ENCODE measurements at places on chromosomes 13 and 19. TPM values are rescaled to one million over a fixed set of nuclear protein-coding genes. Genes with fewer than 3 reads are reported as not detected.

- no peak for DNase-seq
Measured at GRCh38 chr19:45874620-45874966, 10.5 kb downstream of the FOXA3 start.

- no peak for DNase-seq
Measured at GRCh38 chr13:19573120-19573716, 11.9 kb upstream of the TPTE2 start.

Gene ATP8B3
- 3.2 TPM for total RNA-seq

- no peak for DNase-seq
Measured at GRCh38 chr13:77674852-77675251, 22.6 kb upstream of the SLAIN1 start.

GRCh38 chr13:63446329-63446728 is 2030.7 kb upstream of the PCDH20 start:
- DNase-seq, result no peak

Gene PTGIR
- total RNA-seq, result 0.96 TPM

Gene LYL1
- 1.9 TPM for total RNA-seq

DNA sequence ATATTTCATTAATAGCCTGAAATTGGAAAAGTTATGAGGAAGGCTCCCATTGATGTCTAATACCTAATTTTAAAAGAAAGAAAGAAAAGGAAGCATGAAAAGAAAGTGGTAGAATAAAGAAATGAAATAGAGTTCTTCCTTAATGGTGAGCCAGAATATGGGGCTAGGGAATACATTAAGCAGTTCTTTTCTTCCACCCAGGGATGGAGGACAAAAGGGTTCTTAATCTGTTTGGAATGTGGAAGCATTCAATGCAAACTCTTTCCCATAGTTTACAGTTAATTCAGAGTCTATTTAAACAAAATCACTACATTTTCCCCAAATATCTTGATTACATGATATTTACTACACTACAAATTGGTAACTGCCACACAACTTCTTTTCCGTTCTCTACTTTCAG is 18.4 kb upstream of the ZMYM2 start:
- no peak for DNase-seq

- no peak for DNase-seq
Measured at GRCh38 chr19:52665529-52665928, 27.4 kb upstream of the ZNF83 start.

Gene CLEC4G
- not detected for total RNA-seq

Gene TRAPPC5
- 41.3 TPM for total RNA-seq

Gene NCR1
- not detected for total RNA-seq

DNA sequence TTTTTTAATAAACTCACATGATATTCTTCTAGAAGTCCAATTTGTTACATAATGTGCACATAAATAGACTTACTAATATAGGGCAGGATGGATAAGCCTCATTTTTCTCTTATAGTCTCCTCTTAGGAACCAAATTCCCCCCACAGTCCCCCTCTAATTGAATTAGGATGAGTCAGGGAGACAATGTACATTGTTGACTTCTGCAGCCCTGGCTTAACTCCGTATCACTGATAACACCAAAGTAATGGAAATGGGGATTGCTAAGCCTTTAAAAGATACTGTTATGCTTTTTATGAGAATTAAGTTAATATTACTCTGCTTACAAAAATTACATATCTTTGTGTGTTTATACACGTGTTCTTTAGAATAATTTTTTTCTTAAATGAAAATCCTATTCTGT is 5.1 kb upstream of the PCDH9 start:
- DNase-seq, result no peak

GRCh38 chr19:46723023-46723461 is 6.1 kb upstream of the PRKD2 start:
- DNase-seq, result no peak

Gene NDUFA11
- 94.3 TPM for total RNA-seq

DNA sequence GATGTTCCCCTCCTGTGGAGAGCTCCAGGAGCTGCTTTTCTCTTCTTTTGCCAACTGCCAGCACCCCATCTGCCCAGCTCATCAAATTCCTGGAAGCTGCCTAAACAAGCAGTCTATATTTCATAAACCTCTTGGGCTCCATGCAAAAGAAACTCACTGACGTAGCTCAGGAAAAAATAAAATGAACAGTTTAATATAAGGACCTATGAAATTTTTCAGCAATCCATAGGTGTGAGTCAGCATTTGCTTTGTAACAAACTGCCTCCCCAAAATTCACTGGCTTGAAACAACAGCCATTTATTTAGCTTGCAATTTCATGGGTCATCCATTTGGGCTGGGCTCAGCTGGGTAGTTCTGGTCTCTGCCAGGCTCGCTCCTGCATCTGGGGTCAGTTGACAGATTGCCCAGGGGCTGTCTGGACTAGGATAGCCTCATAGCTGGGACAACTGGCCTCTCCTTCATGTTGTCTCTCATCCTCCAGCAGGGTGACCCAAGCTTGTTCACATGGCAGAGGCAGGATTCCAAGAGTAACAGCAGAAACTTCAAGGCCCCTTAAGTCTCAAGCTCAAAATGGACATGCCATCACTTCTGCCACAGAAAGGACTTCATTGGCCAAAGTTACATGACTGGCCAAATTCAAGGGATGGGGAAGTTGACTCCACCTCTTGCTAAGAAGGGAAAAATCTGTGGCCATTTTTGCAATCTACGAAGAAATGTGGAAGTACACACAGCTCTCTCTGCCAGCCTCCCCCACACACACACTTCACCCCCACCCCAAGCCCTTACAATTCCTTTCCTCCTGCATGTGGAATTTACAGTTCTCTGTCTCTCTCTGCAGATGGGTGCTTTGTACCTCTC is 7.9 kb upstream of the PVR start:
- DNase-seq, result no peak

Gene PSG1
- not detected for total RNA-seq

DNA sequence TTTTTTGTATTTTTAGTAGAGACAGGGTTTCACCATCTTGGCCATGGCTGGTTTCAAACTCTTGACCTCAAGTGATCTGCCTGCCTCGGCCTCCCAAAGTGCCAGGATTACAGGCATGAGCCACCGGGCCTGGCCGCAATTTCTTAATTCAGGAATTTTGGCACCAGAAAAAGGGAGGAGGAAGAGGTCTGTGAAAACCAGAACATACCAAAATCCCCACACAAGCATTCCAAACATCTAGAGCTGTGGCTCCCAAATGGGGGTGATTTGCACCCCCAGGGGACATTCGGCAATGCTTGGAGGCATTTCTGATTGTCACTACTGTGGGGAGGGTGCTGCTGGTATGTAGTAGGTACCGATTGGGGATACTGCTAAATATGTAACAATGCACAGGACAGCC is 40.2 kb upstream of the ABCC4 start:
- DNase-seq, result no peak

- DNase-seq, result no peak
Measured at GRCh38 chr19:22286151-22286810, at the start of gene ZNF729. ZNF729 (plus strand) TSS chr19:22286441; CDS start chr19:22286526, 85 bp downstream.

DNA sequence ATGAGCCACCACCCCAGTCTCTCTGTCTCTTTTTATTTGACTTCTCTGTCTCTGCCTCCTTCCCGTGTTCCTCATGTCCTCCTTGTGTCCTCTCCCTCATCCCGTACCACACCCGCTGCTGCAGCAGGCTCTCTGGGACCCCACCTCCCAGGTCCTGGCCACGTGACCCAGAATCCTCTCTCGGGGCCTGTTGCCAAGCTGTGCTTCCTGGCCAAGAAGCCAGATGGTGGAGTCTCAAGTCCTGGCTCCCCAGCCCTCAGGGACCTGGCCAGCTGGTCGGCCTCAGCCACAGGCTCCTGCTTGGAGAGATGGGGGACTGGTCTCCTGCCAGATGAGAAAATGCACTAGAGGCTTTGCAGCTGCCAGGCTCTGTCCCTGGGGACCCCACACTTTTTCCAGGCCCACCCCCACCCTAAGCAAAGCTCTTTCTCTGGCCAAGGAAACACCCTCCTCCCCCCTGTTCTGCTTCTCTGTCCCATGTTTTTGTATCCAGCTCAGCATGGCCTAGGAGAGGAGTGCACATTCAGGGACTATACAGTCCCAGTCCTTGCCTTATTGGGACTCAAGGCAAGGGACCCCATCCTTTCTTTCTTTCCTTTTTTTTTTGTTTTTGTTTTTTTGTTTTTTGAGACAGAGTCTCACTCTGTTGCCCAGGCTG is 34.3 kb upstream of the SHKBP1 start:
- DNase-seq, result no peak

DNA sequence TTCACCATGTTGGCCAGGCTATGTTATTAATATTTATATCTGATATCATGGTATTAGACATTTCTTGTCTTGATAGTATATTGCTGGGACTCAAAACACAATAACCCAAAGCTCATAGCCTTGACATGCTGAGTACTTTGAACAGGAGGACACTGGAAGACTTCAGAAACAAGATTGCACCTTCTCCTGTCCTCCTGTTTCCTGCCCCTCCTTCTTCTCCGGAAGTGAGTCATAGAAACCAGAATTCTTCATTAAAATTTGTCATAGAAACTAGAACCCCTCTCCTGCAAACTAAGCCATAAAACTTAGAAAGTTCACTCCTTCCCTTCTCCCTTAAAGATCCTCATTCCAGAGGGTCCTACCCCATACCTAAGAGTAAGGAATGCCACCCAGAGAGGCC is 400.2 kb downstream of the SLITRK5 start:
- no peak for DNase-seq

DNA sequence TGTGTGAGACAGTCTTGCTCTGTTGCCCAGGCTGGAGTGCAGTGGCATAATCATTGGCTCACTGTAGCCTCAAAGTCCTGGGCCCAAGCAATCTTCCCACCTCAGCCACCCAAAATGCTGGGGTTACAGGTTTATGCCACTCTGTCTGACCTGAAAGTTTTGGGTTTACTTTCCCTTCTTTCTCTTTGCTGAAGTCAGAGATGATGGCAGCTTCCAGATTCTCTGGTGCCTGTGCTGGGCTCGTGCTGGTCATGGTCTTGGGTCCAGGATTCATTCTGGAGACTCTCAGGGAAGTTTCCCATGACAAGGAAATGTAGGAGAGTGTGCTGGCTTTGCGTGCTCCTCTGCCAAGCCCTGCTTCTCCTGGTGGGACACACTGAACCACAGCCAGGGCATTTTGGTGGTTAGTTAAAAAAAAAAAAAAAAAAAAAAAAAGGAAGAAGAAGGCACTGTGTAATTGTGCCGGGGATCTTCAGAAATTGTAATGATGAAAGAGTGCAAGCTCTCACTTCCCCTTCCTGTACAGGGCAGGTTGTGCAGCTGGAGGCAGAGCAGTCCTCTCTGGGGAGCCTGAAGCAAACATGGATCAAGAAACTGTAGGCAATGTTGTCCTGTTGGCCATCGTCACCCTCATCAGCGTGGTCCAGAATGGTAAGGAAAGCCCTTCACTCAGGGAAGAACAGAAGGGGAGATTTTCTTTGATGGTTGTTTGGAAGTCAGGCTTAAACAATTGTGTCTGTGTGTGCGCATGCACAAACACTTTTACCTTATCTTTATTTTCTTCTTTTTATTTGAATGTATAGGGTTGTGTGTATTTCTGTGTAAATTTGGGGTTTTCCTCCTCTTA is at the start of gene ALOX5AP:
Gene ALOX5AP, plus strand, starts transcription at position 519 of the 847 bp plus-strand sequence. Its CDS starts 63 bp downstream, at position 582.
- peak; percentile 21 for DNase-seq

DNA sequence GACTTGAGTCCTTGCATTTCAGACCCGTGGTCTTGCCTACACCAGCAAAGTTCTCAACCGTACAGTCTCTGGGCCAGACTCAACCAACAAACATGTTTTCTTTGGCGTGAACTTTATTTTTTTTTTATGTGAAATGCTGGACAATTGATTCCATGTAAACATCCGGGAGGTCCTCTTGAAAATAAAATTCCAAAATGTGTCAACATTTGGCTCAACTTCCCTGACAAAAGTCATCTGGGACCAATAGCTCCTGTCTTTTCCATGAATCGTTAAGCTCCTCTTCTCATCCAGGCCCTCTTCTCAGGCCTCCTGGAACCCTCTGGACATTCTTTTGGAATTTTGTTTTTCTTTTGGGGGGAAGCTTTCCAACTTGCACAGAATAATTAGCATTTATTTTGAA is 2.7 kb downstream of the ALDH16A1 start:
- DNase-seq, result no peak

DNA sequence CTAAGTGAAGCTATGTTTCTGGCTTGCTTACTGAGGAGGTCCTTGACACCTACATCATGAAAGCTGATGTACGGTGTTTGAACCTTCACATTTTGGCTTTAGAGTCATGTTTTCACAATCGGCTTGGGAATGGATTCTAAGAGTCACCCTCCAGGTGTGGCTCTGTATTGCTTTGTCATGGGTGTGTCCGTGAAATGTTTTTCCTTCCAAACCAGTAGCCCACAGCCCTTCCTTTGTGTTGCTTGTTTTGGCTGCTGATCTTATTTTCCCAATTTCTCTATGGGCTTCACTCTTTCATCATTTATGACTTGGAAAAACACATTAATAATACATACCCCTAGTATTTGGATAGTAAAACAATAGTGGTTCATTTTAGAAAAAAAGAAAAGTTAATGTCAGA is 240.6 kb downstream of the GGACT start:
- DNase-seq, result no peak

GRCh38 chr13:73939071-73939380 is 195.2 kb downstream of the KLF12 start:
- DNase-seq, result no peak

- DNase-seq, result no peak
Measured at GRCh38 chr13:86870444-86870843, 800.7 kb upstream of the SLITRK5 start.

DNA sequence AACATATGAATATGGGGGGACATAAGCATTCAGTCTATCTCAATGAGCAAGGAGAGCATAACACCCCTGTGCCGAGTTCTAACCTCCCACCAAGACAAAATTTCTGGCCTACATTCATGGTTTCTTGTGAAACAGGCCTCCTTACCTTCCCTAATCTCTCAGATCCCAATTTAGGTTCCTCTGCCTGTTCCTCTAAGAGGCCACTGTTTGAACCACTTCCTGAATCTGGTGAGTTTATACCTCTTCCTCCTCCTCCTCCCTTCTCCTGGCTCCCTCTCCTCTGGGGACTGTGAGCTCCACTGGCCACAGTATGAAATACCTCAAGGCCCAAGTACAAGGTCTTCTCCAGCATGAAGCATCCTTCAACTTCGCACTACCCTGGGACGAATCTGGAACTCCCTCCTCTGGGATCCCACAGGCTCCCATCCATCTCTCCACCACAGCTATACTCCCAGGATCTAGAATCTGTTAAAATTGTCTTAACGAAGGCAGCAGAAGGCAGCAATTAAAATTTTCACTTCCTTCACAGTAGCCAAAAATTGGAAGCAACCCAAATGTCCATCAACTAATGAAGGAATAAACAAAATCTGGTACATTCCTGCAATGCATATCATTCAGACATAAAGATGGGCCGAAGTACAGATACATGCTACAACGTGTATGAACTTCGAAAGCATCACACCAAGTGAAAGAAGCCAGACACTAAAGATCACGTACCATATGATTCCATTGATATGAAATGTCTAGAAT is 7.8 kb upstream of the SIGLECL1 start:
- DNase-seq, result no peak

Gene MAP3K10
- 21.7 TPM for total RNA-seq

DNA sequence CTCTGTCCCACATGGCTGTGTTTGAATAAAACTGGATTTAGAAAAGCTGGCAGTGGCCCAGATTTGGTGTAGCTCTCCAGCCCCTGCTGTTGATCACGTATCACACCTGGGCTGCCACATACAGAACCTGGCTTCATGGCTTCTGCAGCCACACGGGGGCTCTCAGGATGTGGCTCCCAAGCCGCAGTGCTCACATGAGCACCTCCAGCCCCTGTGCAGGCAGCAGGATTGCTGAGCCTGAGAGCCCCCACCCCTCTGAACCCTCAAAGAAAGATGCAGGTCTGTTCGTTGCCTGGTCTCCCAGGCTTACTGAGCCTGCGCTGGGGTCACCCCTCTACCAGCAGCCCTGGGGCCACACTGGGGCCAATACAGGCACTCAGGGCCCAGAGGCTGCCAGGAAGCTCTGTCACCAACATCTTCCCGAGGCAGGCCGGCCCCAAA is 2.7 kb downstream of the PLEKHF1 start:
- DNase-seq, result peak; percentile 59

- no peak for DNase-seq
Measured at GRCh38 chr19:18330868-18331267, 8.0 kb upstream of the LSM4 start.

Gene GPR4
- total RNA-seq, result not detected

Data from CD4-positive, alpha-beta T cell (primary cell).